Activated T-helper 1 cell treated with Interleukin-2 at 50 U/mL for 16 hours (primary cell): ENCODE measurements at places on chromosomes 11 and 22.
A peak's percentile ranks its signal among the peaks of the same experiment; 100 is the strongest.

DNA sequence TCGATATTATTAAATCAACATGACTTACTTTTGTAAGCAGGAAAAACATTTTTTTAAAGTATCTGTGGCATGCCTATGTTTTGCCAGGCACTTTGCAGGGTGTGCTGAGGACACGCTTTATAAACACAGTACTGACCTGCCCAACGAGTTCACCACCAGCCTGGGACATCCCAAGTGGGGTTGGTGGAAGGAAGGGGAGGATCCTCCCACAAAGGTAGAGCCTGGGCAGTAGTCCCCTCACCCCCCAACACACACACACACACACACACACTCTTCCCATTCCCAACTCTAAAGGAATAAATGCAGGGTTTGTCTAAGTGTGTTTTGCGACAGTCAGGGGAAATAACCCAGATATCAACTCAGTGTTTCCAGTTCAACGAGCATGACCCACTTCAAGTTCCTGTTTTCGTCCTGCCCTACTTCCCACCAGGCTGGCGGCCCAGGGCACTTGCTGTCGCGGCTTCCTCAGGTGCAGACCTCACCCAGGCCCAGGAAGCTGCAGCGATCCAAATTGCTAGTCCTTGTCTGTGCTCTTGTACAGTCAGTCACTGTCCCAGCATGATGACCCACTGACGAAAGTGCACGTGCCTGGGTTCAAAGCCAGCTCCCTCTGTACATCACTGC lies 3.1 kb downstream of the CERK start:
- peak; percentile 56 for DNase-seq

- DNase-seq, result no peak
Measured at GRCh38 chr11:123566852-123567251, 87.6 kb downstream of the SCN3B start.

GRCh38 chr11:106879832-106880546 lies 138.3 kb downstream of the GUCY1A2 start:
- DNase-seq, result no peak

DNA sequence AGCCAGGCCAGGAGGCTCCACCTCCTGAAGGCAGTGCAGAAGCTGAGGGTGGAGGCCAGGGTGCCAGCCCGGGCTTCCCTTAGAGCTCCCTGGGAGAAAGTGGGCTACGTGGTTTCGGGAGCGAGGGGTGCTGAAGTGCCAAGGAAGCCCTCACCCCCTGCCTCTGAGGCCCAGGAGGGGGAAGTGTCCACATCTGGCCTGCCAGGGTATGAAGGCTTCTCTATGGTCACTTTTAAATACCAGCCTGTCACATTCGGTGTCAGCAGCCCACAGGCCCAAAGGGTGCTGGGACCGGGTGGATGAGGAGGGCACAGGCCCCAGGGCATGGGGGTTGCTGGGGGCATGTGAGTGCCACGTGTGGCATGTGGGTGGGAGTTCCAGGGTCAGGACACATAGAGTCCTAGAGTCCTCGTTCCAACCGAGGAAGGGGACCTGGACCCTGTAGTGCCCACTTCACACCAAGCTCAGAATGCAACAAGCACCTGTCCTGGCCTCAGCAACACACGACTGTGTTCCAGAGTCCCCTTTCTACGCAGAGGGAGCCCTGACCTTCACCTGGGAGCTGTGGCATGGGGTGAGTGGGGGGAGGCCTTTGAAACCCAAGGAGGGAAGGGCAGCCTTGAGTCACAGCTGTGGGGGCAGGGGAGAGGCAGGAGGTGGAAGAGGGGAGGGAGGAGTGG lies 1.7 kb downstream of the SHISA8 start:
- DNase-seq, result no peak

DNA sequence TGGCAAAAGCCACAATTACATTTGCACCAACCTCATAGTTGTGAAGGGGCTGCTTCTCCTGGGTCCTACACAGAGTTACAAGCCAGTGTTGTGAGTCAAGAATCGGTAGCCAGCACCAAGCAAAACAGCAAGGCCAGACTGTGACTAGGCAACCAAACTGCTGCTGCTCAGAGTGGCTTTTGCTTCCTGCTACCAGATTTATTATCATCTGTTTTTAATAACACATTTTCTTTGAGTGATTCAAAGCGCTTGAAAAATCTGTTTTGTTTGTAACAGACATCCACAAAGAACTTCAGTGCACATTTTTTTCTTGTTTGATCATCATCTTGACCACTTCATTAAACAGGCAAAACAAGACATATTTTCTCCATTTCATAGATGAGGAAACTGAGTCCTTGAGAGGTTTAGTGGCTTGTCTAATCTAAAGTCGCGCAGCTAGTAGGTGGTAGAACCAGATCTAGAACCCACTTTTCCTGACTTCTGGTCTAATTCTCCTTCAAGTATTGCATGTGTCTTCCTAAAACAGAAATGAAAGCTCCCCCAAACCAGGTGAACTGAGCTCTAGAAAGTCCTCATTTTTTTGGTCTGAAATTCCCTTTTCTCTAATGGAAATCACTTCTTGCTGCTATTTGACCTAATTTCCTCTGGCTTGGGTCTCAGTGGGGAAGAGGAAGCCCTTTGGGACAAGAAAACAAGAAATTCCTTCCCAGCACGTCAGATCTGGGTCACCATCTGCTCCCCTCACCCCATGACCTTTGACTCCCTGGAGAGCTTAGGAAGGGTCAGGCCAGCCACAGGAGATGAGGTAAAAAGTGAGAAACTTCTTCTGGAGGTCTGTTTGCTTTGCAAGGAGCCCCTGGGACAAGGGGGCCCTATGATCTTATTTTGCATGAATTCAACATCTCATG lies 39.9 kb downstream of the CWC15 start:
- DNase-seq, result no peak

- no peak for DNase-seq
Measured at GRCh38 chr11:72226701-72227100, 2.1 kb downstream of the INPPL1 start.

GRCh38 chr11:107859459-107860239 lies 1.1 kb upstream of the SLC35F2 start:
- no peak for DNase-seq

DNA sequence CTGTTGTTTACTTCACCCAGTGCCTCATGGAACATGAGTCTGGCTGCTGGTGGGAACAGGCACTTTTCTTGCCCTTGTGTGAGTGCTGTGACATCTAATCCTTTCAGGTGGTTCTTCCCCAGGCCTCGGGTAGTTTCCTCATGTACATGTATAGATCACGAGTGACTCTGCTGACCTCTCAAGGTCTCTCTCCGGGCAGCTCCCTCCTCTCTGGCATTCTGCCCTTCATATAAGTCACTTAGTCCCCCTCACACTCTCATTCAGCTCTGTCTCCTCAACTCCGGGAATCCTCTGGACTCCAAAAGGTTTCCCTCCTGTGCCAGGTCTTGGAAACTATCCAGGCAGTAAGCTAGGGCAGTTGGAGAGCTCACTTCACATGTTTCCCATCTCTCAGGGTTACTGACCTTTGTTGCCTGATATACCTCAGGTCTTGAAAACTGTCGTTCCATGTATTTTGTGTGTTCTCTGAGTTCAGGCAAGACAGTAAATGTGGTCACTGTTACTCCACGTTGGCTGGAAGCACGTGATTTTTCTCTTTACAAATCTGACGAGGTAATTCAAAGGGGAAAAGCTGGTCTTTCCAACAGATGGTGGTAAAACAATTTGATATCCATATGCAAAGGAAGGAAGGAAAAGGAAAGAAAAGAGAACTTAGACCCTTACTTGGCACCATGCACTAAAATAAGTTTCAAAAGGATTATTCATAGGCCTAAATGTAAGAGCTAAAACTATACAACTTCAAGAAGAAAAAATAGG lies 40.5 kb upstream of the PITPNB start:
- DNase-seq, result no peak

- DNase-seq, result no peak
Measured at GRCh38 chr11:1199751-1200610, 22.9 kb upstream of the MUC5B start.

- no peak for DNase-seq
Measured at GRCh38 chr11:123576501-123576900, 77.9 kb downstream of the SCN3B start.

DNA sequence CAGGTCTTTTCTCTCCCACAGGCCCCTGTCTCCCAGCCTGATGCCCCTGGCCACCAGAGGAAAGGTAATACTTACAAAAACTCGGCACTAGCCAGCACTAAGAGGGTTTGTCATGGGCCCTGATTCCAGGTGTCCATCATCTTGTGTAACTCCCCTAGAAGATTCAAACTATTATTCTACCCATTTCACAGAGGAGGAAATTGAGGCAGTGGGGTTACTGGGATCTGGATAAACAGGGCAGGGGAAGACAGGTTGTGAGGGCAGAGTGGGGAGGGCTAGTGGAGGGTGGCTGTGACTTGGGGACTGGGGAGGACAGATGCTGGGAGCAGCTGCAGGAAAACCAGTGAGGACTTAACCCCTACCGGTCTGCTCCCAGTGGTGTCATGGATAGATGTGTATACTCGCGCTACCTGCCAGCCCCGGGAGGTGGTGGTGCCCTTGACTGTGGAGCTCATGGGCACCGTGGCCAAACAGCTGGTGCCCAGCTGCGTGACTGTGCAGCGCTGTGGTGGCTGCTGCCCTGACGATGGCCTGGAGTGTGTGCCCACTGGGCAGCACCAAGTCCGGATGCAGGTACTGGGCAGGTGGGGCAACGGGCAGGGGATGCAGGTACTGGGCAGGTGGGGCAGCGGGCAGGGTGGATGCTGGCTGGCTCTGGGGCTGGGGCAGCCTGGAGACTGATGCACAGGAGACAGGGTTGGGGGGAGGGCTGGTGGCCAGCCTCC lies 1.2 kb downstream of the VEGFB start:
- DNase-seq, result no peak

DNA sequence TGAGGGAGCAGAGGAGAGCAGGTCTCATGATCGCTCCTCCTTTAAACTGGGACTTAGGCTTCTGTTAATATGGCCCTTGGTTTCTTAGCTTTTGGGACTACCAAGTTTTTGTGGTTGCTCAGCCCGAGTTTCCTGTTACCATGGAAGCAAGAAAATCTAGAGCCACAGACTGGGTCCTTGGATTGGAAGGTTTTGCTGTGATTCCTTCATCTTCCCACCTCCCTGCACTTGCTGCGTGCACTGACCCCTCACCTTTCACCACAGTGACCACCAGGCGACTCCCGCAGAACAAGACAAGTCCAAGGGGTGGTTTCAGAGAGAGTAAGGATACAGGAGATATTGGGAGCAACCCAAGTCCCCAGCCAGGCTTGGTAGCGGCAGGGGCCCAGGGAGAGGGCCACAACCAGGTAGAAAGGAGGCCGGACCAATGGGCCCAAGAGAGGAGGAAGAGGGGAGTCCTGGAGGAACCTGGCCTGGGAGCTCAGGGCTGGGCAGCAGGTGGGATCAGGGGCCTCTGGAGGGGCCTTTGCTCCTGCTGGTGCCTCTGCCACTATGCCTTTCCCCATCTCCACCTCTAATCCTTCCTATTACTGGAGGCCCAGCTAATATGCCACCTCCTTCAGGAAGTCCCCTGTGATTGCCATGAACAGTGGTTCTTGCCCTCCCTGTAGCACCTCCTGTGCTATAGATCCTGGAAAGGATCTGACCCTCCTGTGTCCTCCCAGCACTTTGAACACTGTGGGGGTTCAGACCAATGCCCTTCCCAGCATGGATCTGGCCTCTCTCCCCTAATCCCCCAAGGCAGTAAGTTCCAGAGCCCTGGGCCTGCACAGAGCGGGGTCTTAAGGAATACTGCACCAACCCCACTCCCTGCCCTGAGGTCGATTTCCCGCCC lies 21.2 kb downstream of the CSF2RB start:
- no peak for DNase-seq

- DNase-seq, result no peak
Measured at GRCh38 chr11:16043617-16044016, 312.7 kb downstream of the SOX6 start.

DNA sequence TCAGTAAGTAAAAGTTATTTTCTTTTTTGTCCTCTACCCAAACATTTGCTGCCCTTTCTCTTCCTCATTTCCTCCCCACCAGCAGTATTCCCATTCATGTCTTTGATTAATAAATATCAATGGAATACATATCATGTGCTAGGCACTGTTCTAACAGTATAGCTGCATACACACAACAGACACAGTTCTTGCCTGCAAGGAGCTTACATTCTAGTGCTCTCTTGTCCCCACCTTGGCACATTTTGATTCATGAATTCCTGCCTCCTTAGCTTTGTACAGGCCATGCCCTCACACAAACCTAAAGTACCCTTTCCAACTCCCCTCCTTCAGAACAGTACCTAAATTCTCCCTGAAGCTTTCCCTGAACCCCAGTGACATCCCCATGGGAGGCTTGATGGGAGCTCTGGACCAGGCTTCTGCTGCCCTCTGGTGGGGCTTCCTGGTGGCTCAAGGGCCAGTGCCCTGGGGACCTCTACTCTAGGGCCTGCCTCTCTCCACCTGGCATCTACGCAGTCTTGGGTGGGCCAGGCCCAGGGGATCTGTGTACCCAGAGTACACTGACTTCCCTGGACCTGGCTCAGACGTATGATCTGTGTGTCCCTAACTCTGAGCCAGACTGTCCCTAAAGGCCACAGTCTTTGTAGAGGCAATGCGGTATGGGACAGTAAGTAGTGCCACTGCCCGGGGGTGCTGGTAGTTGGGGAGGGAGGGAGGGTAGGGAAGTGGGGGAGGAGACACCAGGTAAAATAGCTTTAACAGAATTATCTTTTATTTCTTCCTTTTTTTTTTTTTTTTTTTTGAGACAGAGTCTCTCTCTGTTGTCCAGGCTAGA lies 14.1 kb downstream of the RPS13 start:
- no peak for DNase-seq

DNA sequence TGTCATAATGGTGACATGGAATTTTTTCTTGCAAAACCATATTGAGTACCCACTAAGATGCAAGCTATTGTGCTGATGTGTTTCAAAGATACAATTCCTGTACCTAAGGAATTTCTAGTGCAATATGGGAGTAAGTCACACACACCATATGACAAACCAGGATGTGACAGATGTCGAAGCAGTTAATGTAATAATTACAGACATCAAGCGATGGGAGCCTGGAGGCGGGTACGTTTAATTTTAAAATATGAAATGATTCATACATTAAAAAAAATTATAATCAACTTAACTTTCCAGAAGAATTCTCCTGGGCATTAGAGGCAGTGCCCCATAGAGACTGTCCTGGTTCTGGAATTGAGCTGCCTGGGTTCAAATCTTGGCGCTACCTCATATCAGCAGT lies 6.0 kb downstream of the SYCE3 start:
- DNase-seq, result no peak

- peak; percentile 29 for DNase-seq
Measured at GRCh38 chr11:126355324-126355925, at the start of gene ST3GAL4. Gene ST3GAL4 (plus strand): TSS chr11:126355686. CDS start chr11:126406156, 50,470 bp downstream.

- DNase-seq, result no peak
Measured at GRCh38 chr11:69520186-69520916, 38.9 kb downstream of the LINC01488 start.

DNA sequence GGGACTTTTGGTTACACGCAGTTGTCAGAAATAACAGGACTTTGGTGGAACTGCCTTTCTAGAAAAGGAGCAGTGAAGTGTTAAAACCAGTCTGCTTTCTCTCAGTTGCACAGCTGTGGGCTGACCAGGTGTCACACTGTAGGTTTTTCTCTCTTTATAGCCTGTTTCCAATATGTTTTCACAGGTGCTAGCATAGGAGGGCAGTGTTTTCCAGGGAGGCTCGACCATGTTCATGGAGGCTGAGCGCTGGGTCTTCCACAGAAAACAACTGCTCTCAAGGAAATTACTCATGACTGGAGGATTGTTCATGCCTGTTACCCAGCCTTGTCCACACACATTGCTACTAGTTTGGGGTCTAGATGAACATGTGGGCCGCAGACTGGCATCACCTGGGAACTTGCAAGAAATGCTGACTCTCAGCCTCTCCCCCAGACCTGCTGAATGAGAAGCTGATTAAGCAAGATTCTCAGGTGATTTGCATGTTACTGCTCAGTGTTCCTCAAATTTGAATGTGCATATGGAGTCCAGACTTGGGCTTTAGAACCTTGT lies 157.7 kb downstream of the MAML2 start:
- DNase-seq, result no peak
